OCI-M1 (cell line): ENCODE measurements at places on chromosomes 2 and 18.
A peak's percentile ranks its signal among the peaks of the same experiment; 100 is the strongest.

GRCh38 chr2:8550937-8551621 lies 130.8 kb upstream of the ID2 start:
- no peak for DNase-seq

- DNase-seq, result peak; percentile 16
Measured at GRCh38 chr2:232523682-232524597, 2.0 kb upstream of the CHRND start.

- no peak for DNase-seq
Measured at GRCh38 chr2:120985997-120986651, 250.5 kb downstream of the GLI2 start.

DNA sequence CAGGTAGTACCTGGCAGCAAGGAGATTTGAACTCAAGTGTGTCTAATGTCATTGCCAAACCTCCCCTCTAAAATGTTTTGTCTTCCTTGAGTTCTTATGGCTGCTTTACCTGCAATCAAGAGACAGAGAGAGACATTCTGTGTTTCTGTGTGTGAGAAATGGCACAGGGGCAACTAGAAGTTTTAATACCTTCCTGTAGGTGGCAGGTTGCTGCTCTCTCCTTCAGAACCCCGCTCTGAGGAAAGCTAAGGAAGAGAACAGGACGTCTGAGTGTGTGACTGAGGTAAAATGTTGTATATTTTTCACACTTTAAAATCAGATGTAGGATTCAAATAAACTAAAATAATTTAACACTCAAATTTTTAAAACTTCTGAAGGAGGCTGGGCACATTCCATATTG lies 19.2 kb downstream of the DTNA start:
- peak; percentile 59 for DNase-seq

DNA sequence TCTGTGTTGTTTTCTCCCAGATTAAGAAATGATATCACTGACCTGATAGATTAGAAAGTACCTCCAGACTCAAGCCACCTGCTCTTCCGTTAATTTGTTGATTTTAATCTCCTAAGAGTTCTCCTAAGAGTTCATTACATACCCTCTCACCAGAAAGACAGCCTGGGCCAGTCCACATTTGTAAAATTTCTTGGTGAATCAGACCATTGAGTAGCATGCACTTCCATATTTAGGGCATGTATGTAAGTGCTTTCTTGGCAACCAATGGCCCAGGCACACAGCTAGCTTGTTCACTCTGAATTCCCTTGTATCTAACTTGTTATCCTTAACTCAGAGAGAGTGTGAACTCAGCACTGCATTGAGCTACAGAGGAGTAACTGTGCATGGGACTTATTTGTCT lies 158.1 kb upstream of the ACAA2 start:
- DNase-seq, result no peak

DNA sequence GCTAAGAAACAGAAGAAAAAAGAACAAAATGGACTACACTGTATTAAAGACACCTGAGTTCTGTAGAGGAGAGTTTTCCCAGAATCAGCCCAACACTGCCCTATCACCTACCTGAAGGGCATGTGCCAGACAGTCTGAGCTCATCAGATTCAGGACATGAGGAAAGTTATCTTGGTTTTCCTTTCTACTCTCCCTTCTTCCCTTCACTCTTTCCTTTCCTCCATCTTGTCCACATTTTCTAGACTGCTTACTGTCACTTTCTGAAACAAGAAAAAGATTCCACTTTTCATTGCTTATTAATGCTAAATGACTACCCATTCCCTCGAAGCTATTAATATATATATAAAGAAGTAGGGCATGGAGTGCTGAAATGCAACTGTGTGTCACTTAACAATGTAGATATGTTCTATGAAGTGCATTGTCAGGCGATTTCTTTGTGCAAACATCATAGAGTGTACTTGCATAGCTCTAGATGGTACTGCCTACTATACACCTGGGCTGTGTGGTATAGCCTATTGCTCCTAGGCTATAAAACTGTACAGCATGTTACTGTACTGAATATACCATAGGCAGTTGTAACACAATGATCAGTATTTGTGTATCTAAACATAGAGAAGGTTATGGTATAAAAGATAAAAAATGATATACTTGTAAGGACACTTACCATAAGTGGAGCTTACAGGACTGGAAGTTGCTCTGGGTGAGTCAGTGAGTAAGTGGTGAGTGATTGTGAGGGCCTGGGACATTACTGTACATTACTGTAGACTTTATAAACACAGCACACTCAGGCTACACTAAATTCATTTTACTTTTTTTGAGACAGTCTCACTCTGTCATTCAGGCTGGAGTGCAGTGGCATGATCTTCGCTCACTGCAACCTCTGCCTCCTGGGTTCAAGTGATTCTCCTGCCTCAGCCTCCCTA lies 145.5 kb upstream of the ITGA6 start:
- no peak for DNase-seq

DNA sequence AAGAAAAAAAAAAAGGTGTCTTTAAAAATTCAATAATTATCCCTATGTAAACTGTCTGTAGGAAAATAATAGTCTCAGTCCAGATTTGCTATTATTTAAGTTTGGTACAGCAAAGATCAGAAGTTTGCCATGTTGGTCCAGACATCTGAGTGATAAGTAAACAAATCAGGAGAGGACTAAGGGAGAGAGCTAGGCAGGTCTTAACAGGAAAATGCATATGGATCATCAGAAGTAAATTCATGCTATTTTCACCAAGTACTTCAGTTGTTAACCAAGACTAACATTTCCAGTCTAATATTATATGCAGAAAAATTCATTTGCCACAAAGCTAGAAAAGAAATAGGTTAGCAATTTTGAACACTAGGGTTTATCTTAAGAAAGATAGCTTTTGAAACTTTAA lies 95.0 kb upstream of the STK17B start:
- no peak for DNase-seq

GRCh38 chr2:45652090-45653031 lies 886 bp downstream of the PRKCE start:
- DNase-seq, result peak; percentile 6

DNA sequence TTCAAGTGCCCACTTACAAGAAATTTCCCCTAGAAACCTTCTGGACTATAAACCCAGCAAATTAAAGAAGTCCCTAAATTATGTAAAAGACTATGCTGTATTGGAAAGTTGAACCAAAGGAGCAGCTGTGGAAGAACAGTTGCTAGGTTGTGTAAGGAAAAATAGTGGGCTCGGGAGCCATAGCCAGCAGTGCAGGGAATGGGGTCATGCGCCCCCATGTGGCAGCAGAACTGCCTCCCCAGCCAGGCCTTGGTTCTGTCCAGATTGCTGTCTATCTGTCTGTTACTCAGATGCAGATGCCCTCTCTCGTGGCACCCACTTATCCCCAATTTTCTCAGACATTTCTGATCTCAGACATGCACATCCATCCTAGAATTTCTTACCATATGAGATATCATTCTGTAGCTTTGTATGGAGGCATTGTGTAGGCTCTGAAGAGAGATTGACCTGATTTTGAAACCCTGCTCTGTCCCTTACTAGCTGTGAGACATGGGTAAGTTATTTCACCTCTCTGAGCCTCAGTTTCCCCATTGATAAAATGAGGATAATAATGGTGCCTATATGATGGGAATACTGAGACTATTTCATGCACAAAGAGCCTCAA lies 258.3 kb downstream of the SS18 start:
- DNase-seq, result peak; percentile 77

DNA sequence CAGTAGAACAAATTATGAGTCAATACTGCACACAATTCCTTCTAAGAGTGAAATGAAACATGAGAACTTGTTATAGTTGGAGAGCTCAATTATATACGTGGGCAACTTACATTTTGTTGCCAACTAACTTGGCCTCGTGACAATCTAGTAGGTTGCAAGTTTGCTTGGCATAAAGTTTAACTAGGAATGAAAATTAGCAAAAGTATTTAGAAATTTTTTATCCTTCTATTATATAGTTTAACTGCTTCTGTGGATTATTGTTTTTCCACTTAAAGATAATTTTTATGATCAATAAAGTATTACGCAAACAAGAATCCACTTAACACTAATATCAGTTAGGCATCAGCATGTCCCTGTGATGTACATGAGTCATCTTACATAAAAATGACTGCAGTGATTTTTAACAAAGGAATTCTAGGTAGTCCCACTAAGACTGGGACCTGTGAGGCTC lies 41.1 kb downstream of the FAM124B start:
- DNase-seq, result no peak
